ENCODE measurements at places on chromosomes 2 and 18.

DNA sequence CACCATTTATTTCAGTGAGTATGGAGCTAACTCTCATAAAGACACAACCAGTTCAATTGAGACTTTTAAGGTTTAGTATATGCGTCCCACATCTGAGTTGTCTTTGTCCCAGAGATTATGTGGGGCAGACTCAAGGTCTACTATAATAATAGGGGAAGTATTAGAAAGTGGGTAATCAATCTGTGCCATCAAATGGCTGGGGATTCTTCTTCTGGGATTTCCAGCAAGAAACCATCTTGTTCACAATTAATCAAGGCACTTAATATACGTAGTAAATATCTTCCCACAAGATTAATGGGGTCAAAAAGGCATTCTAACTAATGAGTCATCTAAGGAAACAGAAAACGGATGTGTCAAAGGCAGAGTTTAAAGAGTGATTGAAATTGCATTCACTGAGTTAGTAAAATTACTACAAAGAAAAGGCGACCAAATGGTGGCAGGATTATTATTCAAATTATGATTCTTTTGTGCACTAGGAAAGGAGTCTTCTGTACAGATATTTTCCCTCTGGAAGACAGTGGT, 179.8 kb upstream of the REG3G start:
- DNase-seq, result no peak

- no peak for DNase-seq
Measured at GRCh38 chr2:187319441-187320108, 128.5 kb downstream of the CALCRL start.

- DNase-seq, result no peak
Measured at GRCh38 chr18:10558967-10559298, 33.1 kb downstream of the NAPG start.

DNA sequence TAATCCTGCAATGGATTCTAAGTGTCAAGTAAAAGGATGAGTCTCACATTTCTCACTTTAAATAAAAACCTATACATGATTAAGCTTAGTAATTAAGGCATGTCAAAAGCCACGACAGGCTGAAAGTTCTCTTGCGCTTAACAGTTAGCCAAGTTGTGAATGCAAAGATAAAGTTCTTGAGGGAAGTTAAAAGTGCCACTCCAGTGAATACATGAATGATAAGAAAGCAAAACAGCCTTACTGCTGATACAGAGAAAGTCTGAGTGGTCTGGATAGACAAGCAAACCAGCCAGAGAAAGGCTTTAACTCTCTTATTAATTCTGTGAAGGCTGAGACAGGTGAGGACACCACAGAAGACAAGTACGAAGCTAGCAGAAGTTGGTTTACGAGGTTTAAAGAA, 12.7 kb downstream of the THOC1 start:
- DNase-seq, result no peak
